ENCODE measurements at places on chromosomes 7 and 10.

GRCh38 chr10:114022766-114023597 lies 20.7 kb upstream of the ADRB1 start:
- DNase-seq = no peak

GRCh38 chr7:142787783-142788182 lies 17.0 kb downstream of the PRSS2 start:
- no peak for DNase-seq

GRCh38 chr7:106618480-106618879 lies 42.5 kb downstream of the CCDC71L start:
- DNase-seq = no peak

GRCh38 chr7:97006055-97006815 lies 882 bp downstream of the DLX6 start:
- DNase-seq = peak; percentile 47

DNA sequence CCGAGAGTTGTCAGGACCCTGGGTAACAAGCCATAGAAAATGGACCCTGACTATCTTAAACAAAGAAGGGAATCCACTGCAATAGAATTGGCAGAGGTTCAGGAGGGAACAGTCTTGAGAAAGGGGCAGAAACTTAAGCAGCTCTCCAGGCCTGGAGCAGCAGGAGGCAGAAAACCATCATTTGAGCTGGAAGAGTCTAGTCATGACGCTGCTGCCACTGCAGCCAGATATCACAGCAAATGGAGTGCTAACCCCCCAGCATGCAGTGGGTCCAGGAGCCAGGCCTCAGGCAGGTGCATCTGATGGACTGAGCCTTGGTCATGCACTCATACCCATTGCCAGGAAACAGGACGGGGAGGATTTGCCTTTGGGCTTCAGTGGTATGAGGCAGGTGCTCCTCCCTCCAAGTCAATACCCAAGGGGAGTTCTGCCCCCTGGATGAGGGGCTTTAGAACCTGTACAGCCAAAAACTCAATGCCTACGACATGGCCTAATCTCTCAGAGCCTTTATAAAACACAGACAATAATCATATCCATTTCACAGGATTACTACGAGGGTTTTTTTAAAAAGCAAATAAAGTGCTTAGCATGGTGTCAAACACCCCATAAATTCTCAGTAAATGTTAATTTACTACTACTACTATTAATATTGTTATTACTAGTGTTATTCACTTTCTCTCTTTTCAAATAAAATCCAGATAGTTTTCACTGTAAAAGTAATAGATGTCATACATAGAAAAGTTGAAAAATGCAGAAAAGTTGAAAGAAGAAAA lies 30.7 kb downstream of the DUSP5 start:
- DNase-seq = no peak

DNA sequence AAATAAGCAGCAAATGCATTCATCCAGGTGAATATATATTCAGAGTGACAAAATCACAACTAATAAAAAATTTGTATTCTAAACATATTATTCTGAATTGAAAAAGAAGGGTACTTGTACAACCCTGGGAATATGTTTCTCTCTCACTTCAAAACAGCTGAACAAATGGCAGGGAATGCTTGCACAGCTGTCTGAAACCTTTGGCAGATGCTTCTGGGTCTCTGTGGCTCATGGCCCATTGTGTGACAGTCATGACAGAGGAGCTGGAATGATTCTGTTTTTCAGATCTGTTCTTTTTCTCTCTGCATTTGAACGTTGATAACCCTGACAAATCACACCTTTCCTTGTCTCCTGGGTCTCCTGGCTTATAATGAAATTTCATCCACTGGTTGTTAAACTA lies 275.7 kb upstream of the FZD1 start:
- no peak for DNase-seq

- no peak for DNase-seq
These were observed 22.2 kb downstream of the PSPH start for GRCh38 chr7:56028942-56029630.

Measured in GM06990 (cell line).